ENCODE measurements at places on chromosomes 3 and 15.

GRCh38 chr3:16030342-16030741, 144.1 kb upstream of the GALNT15 start:
- no peak for DNase-seq

GRCh38 chr3:194090716-194091115, 45.2 kb upstream of the HES1 start:
- DNase-seq, result no peak

DNA sequence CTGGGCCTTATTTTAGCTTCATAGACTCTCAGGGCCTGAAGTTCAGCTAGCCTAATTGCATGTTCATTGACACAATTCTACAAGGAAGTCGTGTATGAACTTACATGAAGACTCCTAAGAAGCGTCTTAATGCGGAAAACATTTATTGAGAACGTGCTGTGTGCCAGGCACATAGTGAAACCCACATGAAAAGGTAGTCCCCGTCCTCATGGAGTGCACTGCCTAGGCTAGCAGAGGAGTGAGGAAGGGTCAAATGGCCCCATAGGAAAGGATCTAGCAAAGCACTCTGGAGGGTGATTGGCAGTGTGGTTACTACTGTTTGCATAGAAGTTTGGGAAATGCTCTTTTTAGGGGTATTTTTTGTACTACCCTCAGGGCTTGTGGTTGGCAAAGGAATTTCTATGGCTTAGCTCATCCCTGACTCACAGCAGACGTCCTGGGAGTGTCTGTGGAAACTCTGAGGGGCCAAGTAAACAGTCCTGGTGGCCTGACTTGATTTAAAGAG, 854 bp upstream of the NPTN start:
- DNase-seq, result peak; percentile 91

- DNase-seq, result peak; percentile 96
These were observed 500.9 kb downstream of the SOX2 start for GRCh38 chr3:182212479-182213076.

DNA sequence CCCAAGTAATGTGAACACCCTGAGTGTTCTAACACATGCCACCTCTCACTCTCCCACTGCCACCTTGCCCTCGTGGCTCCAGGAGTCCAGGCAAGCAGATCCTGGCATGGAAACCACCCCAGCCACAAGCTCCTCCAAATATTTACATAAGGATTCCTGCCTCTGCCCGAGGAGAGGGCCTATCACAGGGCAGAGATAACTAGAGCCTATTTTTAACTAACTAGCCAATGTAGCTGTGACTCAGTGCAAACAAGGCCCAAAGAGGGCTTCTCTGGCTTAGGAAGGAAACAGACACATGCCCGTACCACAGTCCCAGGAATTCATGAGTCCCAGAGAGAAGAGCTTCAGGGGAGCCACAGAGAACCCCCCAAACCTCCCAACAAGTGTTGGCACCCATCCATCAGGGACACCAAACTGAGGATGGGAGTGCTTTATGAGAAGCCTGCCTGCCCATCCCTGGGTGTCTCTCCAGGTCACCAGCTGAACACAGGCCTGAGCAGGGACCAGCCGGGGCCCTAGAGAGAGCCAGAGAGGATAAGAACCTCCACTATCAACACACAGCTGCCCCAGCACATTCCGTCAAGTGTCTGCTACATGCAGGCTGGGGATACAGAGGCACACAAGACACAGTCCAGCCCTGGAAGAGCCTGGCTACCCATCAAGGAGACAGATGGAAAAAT, 9.2 kb downstream of the FYCO1 start:
- DNase-seq, result peak; percentile 59

- DNase-seq, result no peak
These were observed 3.0 kb upstream of the TFDP2 start for GRCh38 chr3:142152384-142152783.

- DNase-seq, result no peak
These were observed 945.1 kb downstream of the OTOL1 start for GRCh38 chr3:162441716-162442115.

DNA sequence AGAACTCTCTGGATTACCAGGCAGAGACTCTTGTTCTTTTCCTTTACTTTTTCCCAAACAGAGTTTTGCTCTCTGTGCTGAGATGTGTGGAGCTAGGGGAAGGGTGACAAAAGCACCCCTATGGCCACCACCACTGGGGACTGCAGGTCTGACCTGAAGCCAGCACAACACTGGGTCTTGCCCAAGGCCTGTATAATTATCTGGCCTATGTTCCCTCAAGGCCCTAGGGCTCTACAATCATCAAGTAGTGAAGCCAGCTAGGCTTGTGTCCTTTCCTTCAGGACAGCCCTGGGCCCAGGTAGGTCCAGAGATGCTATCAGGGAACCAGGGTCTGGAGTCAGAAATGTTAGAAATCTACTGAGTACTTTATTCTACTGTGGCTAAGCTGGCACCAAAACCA, 28.4 kb downstream of the MYO1E start:
- no peak for DNase-seq

DNA sequence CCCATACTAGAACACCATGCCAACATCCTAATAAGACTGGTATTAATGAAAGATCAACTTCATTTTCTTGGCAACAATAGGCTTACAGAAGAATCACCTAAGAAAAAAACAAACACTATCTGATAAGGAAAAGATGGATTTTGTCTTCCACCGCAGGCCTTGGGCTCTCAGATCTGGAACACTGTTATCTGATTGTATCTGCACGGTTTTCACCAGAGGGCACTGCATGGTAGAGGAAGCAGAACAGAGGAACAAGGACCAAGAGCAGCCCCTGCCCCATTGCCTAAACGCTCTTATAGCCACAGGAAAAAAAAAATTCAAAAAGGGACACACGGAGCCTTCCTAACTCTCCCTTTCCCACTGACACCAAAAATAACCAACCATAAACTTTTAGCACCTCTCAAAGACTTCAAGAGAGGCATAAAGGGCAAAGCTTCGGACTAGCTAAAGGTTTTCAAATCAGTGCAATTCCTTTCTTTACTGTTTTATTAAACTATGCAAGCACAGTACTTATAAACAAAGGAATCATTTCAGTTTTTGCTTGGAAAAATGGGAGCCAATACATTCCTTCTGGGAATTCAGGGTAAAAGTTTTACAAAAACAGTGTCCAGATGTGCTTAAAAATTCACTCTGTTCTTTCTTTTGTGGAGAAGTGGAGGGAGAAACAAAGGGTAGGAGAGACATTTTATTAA, 23.3 kb downstream of the IL17RD start:
- no peak for DNase-seq

DNA sequence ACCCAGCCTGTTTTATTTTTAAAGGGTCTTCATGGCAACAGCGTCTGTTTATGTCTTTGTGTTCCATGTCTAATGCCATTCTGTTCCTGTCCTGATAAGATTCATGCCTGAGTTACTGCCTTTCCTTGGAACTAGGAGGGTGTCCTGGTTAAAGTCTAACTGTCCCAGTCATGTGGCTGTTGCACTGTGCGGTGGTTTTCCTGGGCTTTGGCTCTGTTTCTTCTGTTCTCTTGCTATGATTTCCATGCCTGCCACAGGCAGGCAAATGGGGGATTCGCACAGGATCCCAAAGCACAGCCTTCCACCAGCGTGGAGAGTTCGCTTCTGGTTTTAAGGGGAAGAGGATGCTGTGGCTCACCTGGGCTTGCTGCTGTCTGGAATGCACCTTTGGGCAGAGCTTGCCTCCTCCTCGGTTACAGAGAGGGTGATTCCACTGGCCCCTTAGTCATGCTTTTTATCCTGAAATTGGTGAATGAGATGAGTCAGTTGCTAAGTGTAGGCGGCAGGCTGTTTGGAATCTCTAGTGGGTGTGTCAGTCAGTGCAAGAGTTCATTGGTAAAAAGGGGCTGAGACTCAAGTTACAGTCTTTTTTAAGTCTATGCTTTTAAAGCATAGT, 86.8 kb downstream of the CCK start:
- DNase-seq, result peak; percentile 81

- DNase-seq, result no peak
These were observed 37.5 kb upstream of the FSIP1 start for GRCh38 chr15:39820050-39820602.

- DNase-seq, result no peak
These were observed 251.0 kb downstream of the RPLP1 start for GRCh38 chr15:69703532-69704187.

DNA sequence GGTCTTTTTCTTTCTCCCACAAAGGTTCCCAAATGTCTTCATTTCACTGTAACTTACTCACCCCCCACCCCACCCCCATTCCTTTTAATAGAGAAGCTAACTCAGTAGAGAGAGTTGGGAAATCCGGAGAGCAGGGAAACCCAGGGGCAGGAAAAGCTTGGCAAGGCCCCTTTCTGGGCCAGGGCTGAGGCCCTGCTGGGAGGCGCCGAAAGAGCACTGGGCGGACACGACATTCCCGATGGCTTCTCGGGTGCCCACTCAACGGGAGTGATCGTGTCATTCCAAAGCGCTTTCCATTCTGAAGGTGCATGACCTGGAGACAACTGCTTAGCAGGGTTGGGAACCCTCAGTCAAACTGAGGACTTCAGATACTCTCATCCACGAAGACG, 1.6 kb upstream of the DALRD3 start:
- no peak for DNase-seq

GRCh38 chr3:78879295-78879860, 888.4 kb downstream of the ROBO1 start:
- DNase-seq, result no peak

DNA sequence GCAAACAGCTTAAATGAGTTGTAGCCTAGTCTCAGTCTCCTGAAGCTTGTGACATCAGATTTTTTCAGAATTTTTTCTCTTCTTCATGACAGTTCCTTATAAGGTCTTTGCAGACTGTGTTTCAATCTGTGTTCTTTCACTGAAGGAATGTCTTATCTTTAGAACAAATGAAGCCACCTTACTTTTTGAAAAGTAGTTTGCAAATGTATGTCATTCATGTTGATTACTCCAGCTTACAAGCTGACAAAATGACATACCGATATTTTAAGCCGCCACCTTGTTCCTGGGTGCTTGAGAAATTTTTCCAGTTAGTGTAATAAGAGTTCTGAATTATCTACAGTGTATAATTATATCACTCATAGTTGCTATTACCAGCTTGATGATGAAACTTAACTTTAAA, 57.0 kb downstream of the ASTE1 start:
- DNase-seq, result no peak

GRCh38 chr3:38214560-38214959, 49.2 kb downstream of the OXSR1 start:
- DNase-seq, result no peak

DNA sequence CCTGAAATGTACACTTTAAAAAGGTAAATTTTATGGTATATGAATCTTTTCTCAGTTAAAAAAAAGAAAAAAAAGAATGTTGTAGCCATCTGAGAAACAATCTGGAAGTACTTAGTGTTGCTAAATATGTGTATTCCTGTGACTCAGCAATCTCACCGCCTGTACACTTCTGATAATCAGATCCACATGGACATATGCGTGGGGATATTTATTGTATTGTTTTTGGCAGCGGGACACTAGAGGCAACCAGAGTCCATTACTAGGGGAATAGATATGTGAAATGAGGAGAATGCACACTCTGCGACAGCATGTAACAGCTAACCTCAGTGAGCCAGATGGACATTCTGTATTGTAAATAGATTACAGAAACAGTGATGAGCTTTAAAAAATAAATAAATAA, 65.4 kb downstream of the AQP9 start:
- peak; percentile 61 for DNase-seq

DNA sequence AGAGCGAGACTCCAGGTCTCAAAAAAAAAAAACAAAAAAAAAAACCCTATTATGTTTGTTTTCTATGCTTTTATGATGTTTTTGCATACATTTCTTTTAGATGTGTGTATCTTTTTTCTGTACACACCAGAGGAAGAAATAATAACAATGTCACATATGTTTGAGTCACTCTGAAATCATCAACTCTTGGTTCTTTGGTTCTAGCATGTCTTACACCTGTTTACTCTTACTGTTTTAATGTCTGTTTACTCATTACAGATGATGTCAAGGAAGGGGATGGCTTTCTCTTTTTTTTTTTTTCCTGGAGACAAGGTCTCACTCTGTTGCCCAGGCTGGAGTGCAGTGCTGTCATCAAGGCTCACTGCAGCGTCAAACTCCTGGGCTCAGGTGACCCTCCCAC, 24.1 kb downstream of the RHOA start:
- DNase-seq, result no peak

GRCh38 chr3:175746308-175746707, 887.2 kb downstream of the NAALADL2 start:
- no peak for DNase-seq

- peak; percentile 41 for DNase-seq
These were observed 601.2 kb downstream of the PYDC2 start for GRCh38 chr3:192062186-192062585.

- DNase-seq, result peak; percentile 19
These were observed 136.4 kb upstream of the GOLGA6L4 start for GRCh38 chr15:84099181-84099580.

- DNase-seq, result no peak
These were observed 264.7 kb downstream of the GABRG3 start for GRCh38 chr15:27235681-27236080.

GRCh38 chr3:128267541-128267940, 114.3 kb downstream of the EEFSEC start:
- DNase-seq, result no peak

DNA sequence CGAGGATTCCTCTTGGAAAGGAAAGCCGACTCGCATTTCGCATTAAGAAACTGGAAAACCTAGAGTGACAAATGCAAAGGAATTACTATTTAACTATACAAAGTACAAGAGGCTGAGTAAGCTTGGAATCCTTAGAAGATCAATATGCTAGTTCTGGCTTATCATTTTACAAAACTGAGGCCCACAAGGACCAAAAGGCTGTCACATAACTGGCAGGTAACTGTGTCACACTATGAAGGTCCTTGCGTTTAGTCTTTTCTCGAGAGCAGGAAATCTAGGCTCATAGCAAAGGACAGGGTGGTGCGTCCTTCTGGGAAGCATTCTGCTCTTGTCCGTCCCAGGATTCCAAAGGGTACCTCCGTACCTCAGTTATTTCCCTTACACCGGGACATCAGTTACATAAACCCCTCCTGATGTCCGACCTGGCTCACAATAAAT, 629 bp downstream of the RPL24 start:
- DNase-seq, result peak; percentile 21

DNA sequence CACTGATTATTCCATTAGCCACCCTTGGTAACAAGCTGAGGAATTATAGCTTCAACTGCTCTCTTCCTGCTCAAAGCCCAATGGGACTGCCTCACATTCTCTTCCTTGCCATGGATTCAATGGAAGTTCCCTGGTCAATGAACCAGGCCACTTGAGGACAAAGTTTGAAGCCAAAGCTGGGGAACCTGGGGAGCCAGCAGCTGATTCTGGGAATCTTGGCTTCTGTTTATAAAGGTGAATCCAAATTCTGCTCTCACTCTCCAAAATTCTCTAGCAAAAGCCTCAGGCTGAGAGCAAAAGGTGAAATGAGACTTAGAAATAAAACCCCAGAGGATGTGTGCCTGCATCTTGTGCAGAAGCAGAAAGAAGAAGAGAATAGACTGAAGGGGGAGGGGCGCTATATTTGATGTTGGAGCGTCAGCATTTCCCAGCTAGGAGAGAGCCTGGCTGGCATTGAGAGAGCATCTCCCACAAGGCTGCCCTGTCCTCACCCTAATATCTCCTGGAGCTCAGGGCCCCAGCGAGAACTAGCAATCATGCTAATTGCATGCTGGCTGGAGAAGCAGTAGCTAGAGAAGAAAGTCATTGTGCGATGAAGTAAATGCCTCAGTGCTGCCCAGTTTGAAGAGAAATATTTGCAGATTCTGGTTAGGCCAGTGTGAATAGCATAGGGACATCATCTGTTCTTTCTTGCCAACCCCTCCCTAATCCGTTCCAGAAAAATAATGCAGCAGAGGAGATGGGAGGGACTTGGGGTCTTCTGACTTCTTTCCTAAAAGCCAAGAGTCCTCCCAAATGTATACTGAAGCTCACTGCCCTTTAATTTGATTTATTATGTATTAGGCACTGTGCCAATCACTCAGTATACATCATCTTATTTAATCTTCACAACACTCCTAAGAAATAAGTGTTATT, 34.9 kb upstream of the GAP43 start:
- DNase-seq, result no peak

Data from Daoy (cell line).